ENCODE measurements at places on chromosomes 6 and 20.

GRCh38 chr20:57842720-57843119 lies 132.9 kb upstream of the PMEPA1 start:
- no peak for DNase-seq

GRCh38 chr20:32976746-32977145 lies 27.5 kb downstream of the SUN5 start:
- no peak for DNase-seq

DNA sequence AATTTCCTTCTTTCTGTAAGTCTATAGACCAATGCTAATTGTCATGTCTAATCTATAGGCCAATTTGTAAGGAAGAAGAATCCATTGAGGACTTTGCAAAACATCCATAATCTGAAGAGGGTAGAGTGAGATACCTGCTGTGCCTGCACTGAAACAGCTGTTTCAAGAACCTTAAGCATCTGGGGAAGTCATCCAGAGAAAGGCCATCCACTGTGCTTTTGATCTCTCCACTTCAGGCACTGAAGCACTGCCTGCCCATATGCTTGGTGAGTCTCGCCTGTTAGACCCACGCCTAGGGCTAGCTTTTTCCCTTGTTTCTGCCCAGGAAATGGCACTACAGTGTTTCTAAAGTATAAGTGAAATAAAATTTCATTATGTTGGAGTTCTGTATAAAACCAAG lies 921.8 kb upstream of the EPHA7 start:
- DNase-seq: no peak

- no peak for DNase-seq
These were observed 131.6 kb downstream of the DST start for GRCh38 chr6:56510984-56511531.

DNA sequence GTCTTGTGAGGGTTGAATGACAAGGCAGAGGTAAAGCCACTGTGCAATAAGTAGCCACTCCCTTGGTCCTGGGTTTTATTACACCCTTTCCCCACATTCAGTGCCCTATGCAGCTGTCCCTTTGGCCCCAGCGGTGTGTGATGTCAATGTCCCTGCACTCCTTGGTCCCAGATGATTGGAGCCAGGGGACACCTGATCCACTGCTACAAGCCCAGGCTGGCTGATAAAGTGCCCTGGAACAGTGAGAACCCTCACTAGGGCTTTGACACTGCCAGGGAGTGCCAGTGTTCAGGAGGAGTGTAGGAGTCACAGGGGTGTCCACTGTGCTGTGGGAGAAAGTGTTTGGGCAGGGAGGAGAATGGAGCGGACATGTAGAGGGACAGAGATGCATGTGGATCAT lies 30.4 kb downstream of the GABRR1 start:
- no peak for DNase-seq

DNA sequence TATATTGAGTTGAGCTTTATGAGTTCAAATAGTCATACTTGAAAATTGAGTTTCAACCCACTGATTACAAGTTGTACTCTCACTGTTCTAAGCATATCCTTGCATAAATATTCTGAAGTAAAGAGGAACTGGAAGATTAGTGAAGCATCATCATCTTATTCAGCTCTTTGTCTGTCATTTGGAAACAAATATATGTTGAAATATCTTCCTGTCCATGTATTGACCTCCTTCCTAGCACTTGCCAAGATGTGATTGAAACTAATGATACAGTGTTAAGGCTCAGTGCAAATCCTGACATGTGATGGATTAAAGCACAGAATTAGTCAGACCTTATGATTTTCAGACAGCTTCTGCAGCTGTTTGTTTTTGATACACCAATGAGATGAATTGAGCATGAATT lies 434.3 kb downstream of the TBC1D32 start:
- DNase-seq: no peak

GRCh38 chr6:16386057-16386456 lies 147.7 kb downstream of the GMPR start:
- no peak for DNase-seq

- DNase-seq: no peak
These were observed 17.8 kb downstream of the JAG1 start for GRCh38 chr20:10655720-10656669.

DNA sequence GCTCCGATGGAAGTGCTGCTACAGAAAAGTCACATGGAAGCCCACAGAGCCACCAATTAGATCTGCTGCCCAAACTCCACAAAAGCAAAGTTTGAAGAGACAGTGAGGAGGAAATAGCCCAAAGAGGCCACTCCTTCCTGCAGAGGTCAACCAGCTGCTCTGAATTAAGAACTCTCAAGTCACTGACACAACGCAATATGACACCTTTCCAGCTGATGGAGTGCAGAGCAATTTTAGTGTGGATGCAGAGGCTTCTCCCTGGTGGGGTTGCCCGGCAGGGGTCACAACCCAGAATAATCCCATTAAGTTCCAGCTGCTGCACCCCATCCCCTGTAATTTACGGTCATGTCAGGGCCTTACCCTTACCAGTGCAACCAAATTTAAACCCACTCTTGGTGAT lies 361.9 kb upstream of the JARID2 start:
- DNase-seq: peak; percentile 28

GRCh38 chr20:43477193-43477592 lies 19.5 kb downstream of the SRSF6 start:
- DNase-seq: no peak

DNA sequence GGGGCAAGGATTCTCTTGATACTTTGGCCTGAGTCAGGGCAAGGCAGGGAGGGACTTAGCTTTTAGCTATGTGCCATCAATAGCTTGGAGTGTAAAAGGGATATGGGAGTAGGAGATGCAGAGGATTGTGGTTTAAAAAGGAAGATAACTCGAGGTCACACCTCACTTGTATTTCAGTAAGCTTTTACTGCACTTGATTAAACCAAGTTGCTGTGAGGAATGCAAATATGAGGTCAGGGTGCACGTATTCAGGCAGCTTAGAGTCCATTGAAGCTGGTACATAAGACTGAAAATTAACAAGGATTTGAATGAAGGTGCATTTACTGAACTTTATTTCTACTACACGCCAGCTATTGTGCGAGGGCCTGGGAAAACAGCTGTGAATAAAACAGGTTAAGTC lies 32.1 kb downstream of the DSTN start:
- no peak for DNase-seq

DNA sequence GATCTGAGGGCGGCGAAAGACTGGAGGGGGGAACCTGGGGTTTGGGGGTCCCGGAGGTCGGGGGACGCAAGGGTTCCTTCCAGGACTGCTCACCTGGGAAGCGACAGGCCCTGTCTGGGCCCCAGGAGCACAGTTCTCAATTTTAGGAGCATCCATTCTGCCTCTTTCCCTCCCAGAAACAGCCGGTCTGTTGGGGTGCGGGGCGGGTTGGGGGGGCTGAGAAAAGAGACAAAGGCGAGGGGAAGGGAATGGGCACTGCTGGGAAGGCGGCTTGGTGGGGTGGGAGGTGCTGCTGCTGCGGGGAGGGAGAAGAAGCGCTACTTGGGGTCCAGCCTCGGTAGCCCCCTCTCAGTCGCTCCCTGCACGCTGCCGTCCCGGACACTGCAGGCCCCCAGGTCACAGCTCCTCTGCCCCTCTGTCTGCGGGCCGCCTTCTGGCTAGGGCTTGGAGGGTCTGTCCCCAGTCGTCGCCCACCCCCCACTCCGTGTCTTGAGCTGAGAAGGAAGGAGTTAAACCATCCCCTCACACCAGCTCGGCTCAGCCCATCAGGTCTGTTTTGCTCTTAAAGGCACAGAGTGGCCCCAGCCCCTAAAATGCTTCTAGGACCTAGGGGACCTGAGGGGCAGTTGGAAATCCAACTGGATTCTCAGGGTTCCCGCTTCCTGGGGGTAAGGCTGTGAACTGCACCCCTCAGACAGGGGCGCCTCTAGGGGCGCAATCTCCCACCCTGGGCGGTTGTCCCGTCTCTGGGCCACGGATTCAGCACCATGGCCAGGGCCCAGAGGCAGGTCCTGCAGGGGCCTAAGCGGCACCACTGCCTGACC lies 690 bp downstream of the GDAP1L1 start:
- peak; percentile 65 for DNase-seq

DNA sequence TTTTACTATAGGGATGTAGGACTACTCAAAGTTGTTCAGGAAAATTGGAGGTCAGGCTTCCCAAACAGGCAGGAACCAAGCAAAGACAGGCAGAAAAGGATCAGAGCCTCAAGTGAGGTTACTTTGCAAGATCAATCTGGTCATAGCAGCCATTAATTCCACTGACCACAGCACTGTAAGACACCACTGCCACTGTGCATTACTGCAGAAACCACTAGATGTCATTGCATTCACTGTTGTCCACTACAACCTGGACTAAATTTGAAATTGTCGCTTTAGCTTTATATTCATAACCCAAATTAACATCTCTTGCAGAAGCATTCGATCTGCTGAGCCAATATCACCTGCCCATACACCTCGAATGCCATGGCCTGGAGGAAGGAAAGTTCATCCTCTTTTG lies 126.9 kb upstream of the UFL1 start:
- peak; percentile 16 for DNase-seq

- no peak for DNase-seq
These were observed 516.1 kb upstream of the MAN1A1 start for GRCh38 chr6:119865466-119866350.

DNA sequence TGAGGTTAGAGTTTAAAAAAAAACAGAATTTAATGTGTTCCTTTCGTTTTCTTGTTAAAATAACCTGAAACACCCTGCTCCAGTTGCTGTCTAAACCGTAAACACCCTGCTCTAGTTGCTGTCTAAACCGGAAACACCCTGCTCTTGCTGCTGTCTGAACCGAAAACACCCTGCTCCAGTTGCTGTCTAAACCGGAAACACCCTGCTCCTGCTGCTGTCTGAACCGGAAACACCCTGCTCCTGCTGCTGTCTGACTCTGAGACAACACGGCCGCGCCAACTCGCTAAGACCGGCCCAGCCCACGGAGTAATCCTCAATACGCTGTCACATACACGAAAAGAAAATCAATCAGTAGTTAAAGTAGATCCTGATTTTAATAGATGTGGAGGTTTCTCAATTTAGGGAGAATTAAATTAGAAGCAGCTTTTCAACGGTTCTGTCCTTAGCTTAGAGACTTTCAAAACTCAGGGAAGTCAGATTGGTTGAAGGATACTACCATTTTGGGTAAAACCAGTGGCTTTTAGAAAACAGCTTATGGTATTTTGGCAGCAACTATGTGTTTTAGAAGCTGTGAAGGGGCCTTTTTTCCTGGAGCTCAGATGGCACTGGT lies 98.3 kb downstream of the RAMACL start:
- DNase-seq: no peak

GRCh38 chr6:27837625-27838057 lies 74.6 kb downstream of the OR2B2 start:
- DNase-seq: no peak

DNA sequence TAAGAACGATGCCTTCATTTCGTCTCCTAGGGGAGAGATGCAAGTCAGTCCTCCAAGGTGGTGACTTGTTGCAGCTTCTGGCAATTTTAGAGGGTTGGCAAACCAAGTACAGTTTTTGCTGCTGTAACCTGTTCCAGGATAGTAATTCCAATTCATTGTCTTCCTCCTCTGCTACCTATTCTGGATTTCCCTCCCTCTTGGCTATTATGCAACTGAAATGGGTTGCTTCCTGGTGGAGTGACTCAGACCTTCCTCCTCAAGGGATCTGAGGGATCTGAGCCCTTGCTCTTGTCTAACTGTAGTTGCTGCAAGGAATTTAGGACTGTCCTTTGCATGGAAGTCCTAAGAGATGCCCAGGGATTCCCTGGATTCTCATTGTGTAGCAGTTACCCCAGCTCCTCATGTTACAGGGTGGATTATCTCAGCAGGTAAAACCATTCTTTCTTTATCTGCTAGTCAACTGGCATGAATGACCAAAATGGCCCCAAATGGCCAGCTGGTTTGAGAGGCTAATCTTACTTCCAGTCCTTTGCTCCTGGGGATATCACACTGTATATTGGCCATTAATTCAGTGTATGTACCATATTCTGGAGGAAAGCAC lies 17.6 kb upstream of the ELMO2 start:
- DNase-seq: no peak

- DNase-seq: no peak
These were observed 925.5 kb upstream of the SLC35B3 start for GRCh38 chr6:9360881-9361280.

DNA sequence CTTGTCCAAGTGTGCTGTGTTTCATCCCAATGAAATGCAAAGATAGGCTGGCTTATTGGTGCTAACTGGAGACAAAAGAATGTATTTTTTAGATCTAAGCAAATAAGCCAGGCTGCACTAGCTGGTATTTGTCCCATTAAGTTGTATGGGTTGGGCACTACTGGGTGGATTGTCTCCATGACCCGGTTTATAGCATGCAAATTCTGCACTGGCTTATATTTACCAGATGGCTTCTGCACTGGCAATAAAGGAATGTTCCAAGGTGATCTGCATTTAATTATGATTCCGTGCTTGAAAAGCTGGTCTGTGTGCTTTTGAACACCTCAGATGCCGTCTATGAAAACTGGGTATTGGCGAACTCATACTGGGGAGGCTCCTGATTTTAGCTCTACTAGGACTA lies 61.4 kb upstream of the MOCS1 start:
- no peak for DNase-seq

DNA sequence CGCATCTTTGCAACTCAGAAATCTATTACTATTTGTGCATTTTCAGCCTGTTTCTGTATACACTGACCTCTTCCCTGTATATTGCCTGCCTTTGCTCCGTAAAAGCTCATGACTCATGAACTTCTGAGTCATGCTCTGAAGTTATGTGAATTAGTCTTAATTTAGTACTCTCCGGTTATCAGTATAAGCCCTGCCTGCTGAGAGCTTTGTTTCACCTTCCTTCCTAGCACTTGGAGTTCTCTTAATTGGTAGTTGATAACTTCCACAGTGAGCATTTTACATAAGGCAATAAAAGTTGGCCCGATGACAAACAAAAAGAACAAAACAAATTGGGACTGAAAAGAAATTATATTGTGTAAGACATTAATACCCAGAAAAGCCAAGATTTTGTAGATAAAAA lies 231.4 kb downstream of the GJA1 start:
- peak; percentile 32 for DNase-seq

DNA sequence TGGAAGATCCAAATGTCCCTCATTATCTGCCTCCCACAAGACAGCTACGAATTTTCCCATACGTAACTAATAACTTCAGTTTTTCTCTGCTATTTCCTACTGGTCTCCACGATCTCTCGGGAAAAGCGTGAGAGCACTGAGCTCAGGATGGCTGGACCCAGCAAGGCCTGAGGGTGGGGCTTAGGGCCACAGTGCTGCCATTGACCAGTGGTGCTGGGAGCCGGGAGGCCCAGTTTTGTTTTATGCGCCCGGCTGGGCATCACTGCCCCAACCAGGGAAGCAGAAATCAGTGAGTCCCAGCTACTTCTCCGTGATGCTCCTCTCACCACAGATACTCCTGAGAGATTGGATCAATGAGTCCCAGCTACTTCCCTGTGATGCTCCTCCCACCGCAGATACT lies 238.4 kb downstream of the LY86 start:
- no peak for DNase-seq

- DNase-seq: no peak
These were observed 72.4 kb downstream of the ATG5 start for GRCh38 chr6:106253172-106253571.

- DNase-seq: peak; percentile 27
These were observed 154.3 kb upstream of the ID4 start for GRCh38 chr6:19682859-19683258.

DNA sequence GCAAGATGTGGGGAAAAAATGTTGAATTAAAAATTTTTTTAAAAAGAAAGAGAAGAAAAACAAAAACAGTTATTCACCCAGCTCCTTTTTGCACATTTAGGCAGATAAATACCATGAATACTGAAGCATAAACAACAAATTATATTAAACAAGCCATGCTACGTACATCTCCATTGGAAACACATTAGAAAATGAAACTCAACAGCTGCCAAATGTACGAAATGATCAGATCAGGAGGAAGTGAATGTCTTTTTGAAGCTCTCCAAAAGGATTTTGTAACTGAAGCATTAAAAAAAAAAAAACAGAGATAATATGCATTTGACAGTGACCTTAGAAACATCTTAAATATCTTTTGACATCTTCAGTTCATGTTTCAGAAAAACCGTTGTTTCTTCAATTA lies 56.7 kb downstream of the CD83 start:
- DNase-seq: no peak

Data from HEK293T (cell line).